ENCODE measurements at places on chromosomes 13 and 19.

- DNase-seq, result no peak
Measured at GRCh38 chr19:43699506-43700394, 16.1 kb upstream of the IRGC start.

GRCh38 chr19:42091742-42092141 is 15.8 kb downstream of the ZNF574 start:
- DNase-seq, result no peak

DNA sequence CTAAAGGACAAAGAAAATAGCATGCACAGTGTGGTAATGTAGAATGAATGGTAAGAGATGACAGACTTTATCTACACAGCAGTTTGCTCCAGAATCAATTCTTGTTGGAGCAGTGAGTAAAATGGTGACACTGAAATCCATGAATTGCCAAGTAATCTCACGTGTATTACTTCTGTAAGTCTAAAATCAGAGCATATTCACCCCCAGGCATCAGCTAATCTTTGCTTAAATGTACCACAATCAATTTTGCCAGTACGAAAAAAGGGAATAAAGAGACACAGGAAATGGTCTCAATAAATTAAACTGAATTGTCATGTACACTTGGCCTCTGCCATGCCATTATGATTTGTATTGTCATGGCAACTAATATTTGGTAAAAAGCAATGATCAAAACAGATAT is 294.2 kb downstream of the PCDH17 start:
- DNase-seq, result no peak

GRCh38 chr19:44742330-44743061 is 6.0 kb upstream of the BCL3 start:
- no peak for DNase-seq

GRCh38 chr13:97889803-97890202 is 63.7 kb upstream of the IPO5 start:
- no peak for DNase-seq

GRCh38 chr13:50910485-50910805 is 854 bp downstream of the RNASEH2B start:
- DNase-seq, result no peak

DNA sequence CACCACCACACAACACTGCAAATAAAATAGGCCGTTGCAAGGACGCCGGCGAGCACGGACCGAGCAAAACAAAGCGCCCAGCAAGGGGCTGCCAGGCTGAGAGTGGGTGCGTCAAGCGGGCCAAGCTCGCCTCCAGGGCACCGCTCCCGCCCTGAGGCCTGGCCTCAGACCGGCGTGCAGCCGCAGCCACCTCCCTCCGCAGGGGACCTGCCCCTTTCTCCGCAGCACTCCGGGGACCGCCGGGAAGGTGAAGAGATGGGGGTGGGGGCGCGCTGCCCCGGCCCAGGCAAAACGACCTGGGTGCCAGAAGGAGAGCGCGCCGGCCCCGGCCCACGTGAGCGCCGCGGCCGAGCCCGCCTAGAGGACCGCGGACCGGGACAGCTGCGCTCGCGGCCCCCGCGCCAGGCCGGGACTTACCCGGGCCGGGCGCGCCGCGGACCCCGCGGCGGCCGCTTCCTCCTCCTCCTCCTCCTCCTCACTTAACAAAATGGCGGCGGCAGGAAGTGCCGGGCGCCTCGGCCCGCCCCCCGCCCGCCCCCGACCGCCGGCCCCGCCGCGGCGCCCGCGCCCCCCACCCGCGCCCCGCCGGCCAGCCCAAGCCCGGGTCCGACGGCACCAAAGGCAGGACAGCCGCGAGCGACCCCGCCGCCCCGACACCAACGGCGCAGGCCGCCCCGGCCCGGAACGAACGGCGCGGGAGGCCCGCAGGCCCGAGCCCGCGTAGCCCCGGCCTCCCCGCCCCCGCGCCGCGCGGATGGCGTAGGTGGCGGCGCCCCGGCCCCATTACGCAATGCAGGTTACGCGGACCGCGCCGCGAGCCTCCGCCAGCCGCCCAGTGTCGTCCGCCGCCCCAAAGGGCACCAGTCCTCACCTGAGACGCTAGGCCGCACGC is 674 bp downstream of the BRD4 start:
- peak; percentile 41 for DNase-seq

DNA sequence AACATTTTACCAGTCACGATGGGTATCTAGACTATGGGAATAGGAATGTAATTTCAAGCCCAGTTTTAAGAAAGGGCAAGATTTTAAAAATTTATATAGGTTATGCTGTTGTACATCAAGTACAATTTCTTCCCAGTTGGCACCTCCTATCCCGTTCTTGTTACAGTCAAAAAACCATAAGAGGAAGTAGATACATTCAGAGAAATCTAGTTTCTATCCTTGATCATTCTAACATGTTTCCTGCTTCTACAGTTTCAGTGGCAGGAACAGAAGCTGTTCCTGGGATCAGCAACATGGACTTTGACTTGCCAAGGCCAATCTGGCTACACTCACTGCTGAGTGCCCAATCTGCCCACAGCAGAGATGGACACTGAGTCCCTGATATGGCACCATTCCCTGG is 14.7 kb upstream of the FPR3 start:
- no peak for DNase-seq

DNA sequence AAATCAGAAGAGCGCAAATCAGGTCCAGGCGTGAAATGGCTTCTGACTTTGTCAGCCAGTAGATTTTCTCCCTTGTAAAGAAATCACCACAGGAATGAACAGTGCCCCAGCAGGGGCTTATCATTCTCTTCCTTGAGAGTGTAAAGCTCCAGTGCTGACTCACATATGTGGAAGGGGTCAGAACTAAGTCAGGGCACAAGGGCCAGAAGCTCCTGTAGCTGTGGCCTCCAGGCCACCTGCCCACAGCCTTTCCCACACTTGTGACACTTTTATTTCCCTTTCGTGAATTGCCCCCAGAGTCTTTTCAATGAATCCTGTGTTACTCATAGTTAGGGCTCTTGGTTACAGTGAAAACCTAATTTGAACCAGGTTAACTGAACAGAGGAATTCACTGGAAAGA is 99.6 kb downstream of the SUCLA2 start:
- no peak for DNase-seq

GRCh38 chr19:37635076-37636056 is 19.9 kb downstream of the ZFP30 start:
- DNase-seq, result no peak

GRCh38 chr19:44993526-44993925 is 7.7 kb upstream of the RELB start:
- no peak for DNase-seq

GRCh38 chr13:57784633-57785032 is 153.1 kb downstream of the PCDH17 start:
- no peak for DNase-seq

DNA sequence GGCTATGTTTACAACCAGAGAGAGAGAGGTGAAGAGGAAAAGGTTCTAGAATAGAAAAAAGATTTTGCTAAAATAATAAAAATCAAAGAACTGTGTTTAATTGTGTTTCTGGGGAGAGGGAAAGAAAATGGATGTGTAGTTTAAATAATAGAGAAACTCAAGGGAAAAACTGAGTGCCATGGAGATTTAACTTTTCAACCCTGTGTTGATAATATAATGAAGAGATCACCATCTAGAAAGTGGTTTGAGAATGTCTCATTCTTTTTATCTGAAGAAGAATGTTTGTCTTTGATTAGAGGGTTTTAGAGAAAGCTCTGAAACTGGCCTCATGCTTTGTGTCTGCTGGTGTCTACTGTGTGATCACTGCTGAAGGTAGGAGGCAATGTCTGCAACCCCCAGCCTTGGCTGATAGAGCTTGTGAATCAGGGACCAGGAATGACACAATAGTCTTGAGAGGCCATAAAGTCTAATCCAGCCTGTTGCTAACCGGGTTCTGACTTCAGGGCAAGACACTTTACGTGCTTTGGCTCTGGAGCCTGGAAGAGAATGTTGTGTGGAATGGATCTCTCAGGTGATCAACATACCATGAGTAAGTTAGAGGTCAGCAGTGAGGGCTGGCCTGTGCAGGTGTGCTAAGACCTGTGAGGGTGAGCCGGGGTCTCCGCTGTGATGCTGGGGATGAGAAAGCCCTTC is 5.4 kb downstream of the COL4A2 start:
- DNase-seq, result no peak

- no peak for DNase-seq
Measured at GRCh38 chr13:61935710-61936109, 520.1 kb upstream of the PCDH20 start.

DNA sequence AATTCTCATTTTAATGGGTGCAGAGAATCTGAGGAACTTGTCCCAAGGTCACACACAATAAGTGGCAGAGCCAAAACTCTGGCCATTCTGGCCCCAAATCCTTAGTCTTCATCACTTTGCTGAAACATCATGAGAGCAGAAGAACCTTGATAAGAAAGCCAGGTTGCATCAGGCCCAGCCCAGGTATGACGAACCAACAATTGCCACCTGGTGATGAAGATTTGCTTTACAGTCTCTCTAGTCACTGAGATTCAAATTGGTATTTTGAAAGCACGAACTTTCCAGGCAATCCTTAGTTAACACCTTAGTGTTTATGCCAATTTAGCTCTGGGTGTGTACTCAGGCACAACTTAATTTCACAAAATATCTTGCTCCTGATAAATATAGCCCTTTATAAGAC is 502.7 kb upstream of the HTR2A start:
- DNase-seq, result no peak
